Fibroblast of mammary gland (primary cell): ENCODE measurements at places on chromosomes 12 and 14.

GRCh38 chr14:59376686-59377085, 88.5 kb downstream of the GPR135 start:
- no peak for DNase-seq

GRCh38 chr14:90381999-90382451, 14.8 kb upstream of the CALM1 start:
- peak; percentile 12 for DNase-seq

DNA sequence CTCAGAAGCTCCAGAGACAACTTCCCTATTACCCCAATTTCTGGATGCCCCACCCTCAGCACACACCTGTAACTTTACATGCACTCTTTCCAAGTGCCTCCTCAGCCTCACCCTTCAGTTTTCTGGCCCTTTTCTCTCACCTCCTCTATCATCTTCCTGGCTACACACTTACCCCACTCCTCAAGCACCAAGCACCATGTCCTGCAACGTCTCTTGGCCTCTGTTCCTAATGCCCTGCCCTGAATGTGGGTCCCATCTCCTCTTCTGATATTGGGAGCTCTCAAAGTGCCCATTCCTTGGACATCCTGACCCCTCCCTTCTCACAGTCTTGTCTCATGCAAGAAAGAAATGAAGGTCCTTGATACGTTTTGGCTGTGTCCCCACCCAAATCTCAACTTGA, 1.2 kb downstream of the KRT72 start:
- no peak for DNase-seq

- DNase-seq: peak; percentile 76
Observed at GRCh38 chr14:102659797-102660196, 67.3 kb downstream of the RCOR1 start.

DNA sequence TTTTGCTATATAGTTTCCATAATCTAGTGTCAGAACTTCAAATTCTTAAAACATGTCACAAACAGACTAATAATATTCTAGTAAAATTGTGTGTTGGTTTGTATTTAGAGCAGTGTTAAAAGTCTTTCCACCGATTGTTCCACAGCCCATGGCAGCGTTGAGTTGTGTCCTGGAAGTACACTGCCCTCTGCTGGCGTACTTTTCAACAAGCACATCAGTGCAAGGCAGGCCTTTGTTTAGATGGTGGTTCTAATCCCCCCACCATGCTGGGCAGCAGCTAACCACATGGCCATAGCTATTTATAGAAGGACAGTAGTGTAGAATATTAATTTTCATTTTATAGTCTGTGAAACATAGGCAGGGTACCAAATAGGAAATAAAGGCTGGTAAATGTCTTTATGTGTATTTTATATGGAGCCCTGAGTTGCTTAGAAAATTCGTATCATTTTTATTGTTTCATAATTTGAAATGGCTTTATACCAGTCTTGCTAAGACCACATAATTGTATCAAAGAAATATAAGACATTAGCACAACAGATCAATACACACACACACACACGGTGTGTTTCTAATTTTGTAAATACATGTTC, 235.4 kb downstream of the SEC23A start:
- DNase-seq: peak; percentile 80

DNA sequence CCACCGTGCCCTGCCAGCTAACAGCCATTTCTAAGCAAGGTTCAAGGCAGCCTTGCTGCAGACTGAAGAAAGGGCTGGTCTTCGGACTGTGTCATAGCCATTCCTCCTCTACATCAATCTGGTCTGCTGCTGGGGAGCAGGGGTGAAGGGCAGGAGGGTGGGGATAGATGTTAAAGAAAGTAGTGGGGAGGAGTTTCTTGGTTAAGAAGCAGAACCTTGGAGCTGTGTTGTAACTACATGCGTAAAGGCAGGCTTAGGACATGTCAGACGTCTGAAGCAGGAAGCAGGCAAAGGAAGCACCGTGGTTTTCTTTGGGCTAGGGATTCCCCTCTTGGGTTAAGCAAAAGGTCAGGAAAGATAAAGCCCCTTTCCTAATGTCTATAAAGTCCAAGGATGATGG, 18.1 kb upstream of the NEK9 start:
- no peak for DNase-seq

GRCh38 chr12:13093191-13093847, 10.1 kb downstream of the GSG1 start:
- peak; percentile 61 for DNase-seq

DNA sequence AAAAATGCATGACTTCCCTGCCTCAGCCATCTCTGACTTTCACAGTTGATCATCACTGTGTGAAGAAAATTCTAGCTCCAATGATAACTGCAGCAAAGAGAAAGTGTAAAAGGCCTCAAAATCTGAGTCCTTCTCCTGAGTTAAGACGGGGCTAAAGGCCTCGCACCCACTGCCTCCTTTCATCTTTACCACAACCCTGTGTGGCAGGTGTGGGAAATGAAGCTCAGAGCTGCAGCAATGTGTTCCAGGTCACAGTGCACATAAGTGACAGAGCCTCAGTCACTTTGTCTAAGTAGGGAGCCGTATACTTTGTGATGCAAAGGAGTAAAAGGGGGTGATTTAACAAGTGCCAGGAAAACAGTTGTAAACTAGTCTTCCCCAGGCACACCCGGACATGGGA, 144.7 kb upstream of the TMCC3 start:
- DNase-seq: no peak

DNA sequence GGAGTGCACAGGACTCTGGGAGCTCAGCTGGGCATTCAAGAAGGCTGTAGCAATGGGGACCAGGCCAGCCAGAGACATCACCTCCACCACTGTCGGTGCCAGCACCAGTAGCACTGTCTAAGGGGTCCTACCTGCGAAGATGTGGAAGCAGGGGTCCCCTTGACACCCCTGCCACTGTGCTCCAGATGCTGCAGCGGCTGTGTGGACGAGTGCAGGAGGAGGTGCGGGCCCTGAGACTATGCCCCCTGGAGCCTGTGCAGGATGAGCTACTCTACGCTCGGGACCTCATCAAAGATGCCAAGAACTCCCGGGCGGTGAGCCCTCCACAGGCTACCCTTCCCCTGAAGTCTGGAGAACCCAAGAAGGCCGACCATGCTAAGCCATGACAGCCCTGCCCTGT, 8.6 kb downstream of the CARMIL3 start:
- DNase-seq: no peak

GRCh38 chr14:68919129-68919927, 59.8 kb downstream of the ACTN1 start:
- no peak for DNase-seq

DNA sequence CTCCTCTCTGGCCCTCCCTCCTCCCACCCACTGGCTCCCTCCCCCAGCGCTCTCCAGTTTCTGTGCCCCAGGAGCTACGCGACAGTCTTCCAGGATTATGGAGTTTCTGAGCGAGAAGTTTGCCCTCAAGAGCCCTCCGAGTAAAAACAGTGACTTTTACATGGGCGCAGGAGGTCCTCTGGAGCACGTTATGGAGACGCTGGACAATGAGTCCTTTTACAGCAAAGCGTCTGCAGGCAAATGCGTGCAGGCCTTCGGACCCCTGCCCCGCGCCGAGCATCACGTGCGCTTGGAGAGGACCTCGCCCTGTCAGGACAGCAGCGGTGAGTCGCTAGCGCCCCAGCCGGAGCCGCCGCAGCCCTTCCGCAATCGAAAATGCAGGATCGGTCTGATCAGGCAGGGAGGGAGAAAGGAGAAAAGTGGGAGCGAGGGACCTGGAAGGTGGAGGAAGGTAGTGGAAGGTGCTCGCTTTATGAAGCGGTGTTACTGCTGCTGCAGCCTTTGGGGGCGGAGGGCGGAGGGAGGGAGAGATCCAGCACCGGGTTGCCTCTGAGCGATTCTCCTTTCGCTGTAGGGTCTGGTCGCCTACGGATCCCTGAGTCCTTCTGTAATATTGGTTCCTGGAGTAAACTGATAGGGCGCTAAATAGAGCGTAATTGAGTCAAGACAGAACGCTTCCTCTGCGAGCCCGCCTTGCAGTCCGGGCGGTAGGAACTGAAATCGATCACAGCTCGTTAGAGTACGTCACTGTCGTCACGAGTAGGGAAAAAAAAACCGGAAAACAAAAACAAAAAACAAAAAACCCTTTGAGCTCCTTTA, at the start of gene ALX1:
Gene ALX1 (plus strand): TSS at position 56 of the 819 bp plus-strand sequence. CDS start 42 bp downstream, at position 98.
- peak; percentile 14 for DNase-seq

DNA sequence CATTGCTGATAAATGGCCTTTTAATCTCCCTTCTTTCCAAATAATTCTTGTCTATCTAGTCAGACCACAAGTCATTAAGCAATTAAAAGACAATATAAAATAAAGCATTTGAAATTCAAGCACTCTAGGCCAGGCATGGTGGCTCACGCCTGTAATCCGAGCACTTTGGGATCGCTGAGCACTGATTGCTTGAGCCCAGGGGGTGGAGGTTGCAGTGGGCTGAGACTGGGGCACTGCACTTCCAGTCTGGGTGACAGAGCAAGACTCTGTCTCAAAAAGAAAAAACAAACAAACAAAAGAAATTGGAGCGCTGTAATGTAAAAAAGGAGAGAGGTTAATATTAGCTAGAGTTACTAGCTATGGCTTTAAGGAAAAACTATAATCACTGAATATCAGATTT, 30.5 kb upstream of the CSRP2 start:
- no peak for DNase-seq

DNA sequence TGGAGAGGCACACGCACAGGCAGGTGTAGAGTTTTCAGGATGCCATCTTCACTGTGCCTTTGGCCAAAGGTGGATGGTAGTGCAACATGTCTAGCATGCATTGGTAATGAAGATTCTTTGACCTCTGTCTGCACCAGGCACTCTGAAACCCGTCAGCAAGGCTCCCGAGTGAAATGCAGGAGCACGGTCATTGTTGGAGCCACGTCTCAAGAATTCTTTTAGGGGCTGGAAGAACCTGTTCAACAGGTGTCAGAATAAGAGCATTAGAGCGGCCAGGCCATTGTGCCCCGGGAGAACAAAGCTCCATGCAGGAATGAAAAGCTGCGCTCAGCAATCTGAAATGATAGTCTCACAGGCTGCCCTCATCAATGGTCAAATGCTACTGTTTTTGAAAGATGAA, 40.2 kb upstream of the DICER1 start:
- DNase-seq: no peak

- no peak for DNase-seq
Observed at GRCh38 chr12:128056136-128056801, 210.7 kb upstream of the TMEM132C start.

DNA sequence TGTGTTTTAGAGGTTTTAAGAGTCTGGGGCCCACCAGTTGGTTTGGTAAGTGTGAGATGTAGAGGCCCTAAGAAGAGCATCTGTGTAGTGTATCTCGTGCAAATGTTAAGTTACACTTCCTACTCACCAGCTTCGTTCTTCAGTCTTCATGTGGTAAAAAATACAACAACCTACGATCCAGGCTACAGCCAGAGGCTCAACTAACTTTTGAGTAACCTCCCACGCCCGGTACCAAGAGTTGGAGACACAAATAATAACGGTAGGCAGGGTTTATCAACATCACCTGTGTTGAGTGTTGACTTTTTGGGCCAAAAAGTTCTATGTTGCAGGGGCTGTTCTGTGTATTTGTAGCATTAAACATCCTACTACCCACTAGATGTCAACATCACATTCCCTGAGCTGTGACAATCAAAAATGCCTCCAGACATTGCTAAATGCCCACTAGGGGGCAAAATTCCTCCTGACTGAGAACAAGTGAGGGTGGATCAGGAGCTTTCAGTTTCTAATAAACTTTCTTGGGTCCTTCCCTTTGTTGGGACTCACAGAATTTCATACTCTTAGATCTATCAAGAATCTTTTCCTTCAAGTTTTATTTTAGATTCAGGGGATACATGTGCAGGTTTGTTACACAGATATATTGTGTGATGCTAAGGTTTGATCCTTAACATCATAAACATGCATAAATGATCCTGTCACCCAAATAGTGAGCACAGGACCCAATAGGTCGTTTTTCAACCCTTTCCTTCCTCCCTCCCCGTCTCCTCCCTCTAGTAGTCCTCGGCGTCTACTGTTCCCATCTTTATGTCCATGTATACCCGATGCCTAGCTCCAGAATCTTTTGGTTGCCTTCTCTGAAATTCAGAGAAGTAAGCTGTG, 94.7 kb downstream of the SLC2A13 start:
- DNase-seq: peak; percentile 81

DNA sequence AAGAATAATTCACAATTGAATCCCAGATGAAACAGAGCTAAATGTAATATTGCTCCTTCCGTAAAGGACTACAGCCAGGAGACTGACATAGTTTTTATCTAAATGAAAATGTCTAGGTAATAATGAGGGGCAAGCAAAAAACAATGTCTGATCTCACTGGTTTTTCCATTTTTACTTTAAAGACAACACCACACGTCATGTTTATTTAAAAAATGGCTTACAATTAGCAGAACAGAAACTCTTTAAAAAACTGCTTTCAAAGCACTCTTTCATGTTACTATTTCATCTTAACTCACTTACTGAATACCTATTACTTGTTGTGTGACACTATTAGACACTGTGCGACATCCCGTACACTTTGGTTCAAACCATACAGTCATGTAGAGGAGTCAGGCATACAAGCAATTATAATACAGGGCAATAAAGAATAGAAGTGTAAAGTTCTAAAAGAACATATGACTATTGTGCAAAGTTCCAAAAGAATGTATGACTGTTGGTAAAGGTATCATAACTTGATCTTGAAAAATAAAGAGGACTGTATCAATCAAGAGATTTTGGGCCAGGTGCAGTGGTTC, 9.1 kb downstream of the BTBD7 start:
- no peak for DNase-seq

GRCh38 chr12:98814254-98814653, 169.2 kb downstream of the APAF1 start:
- no peak for DNase-seq

GRCh38 chr14:101992708-101993107, 28.3 kb downstream of the DYNC1H1 start:
- no peak for DNase-seq

GRCh38 chr12:62934239-62934798, 631 bp downstream of the PPM1H start:
- peak; percentile 7 for DNase-seq

GRCh38 chr14:85175556-85175955, 354.4 kb upstream of the FLRT2 start:
- DNase-seq: peak; percentile 76

- DNase-seq: no peak
Observed at GRCh38 chr12:128444598-128444997, 177.6 kb downstream of the TMEM132C start.

- peak; percentile 43 for DNase-seq
Observed at GRCh38 chr14:29814156-29815015, 113.3 kb downstream of the PRKD1 start.

GRCh38 chr14:104580961-104581360, 1.4 kb downstream of the C14orf180 start:
- DNase-seq: no peak

DNA sequence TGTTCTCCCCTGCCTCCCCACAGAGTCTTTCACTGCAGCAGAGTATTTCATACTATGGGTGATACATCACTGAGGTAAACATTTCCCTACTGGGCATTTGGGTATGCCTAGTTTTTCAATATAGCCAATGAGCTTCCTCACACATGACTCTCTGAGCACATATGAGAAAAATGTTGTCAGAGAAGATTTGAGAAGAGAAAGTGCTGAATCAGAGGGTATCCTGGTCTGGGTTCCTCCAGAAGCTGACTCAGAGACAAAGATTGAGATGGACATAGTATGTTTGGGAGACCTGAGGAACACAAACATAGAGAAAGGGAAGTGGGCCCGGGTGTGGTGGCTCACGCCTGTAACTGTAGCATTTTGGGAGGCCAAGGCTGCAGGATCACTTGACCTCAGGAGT, 12.6 kb downstream of the SLC8B1 start:
- DNase-seq: peak; percentile 88
